HS-27A (cell line): ENCODE measurements at places on chromosomes 4 and X.

- peak; percentile 61 for DNase-seq
Measured at GRCh38 chrX:72620550-72621145, 48.0 kb upstream of the HDAC8 start.

GRCh38 chr4:158098802-158099201, 74.0 kb downstream of the GASK1B start:
- DNase-seq: no peak

GRCh38 chrX:95860127-95860526, 824.5 kb upstream of the DIAPH2 start:
- no peak for DNase-seq

DNA sequence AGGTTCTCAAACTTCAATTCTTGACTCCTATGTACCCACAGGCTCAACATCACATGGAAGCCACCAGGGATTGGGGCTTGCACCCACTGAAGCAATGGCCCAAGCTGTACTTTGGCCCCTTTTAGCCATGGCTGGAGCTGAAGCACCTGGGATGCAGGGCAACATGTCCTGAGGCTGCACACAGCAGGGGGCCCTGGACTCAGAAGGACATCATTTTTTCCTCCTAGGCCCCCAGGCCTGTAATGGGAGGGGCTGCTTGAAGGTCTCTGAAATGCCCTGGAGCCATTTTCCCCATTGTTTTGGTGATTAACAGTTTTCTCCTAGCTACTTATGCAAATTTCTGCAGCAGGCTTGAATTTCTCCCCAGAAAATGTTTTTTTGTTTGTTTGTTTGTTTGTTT, 465.1 kb upstream of the PCDH10 start:
- DNase-seq: no peak

GRCh38 chrX:53303195-53303594, 21.8 kb upstream of the IQSEC2 start:
- no peak for DNase-seq

DNA sequence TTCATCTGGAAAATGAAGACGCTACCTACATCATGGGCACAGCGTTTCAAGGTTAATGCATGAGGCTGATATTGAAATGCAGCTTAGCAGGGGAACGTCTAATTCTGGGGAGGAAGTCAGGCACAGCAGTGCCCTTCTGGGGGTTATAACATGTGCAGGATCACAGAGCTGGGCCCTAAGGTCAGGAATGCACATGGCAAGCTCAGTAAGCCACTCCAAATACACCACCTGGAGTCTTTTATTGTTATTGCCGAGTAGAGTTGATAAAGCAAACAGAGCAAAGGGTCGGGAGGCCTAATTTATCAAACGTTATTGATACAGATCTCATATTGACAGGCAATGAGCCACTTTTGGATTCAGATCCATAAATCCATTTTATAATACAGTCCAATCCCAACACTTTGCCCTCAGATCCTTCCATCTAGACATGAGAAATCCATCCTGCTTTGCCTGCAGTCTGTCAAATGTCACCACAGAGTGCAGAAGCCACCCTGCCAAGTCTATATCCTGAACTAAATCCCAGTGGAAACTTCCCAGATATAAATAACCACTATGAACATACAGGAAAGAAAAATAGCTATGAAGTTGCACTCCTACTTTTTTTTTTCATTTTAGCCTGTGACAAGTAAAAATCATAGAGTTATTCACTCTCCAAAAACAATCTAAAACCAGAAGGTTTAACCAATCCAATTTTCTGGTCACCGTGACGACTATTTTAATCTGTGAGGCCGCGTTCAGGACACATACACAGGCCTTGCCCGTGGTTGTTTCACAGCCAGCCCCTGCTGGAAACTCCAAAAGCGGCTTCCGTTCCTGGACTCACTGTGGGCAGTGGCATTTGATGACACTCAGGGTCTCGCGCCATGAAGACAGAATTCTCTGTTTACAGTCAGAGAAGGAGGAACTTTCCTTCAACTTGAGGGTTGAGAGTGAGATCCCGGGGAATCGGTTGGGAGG, 335.4 kb downstream of the DHX15 start:
- no peak for DNase-seq

- DNase-seq: no peak
Measured at GRCh38 chr4:87275311-87275710, 47.4 kb downstream of the HSD17B13 start.

GRCh38 chr4:99378876-99379275, 26.3 kb upstream of the ADH1C start:
- no peak for DNase-seq

DNA sequence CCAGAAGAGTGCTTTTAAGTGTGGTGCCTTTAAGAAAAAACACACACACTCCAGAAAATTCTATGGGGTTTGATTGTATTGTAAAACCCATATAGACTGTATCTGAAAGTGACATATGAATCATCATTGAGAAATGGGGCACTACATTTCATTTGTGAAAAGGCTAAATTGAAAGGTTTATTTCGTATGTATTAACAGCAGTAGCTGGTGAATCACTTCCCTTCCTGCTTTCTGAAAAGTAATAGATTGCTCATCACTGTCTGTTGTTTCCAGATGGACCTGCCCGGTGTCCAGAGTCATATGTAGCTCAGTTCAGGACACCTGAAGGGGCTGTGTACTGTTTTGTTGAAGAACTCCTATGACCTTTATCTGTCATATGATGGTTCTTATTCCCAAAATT, 28.1 kb upstream of the HPRT1 start:
- no peak for DNase-seq

- DNase-seq: no peak
Measured at GRCh38 chr4:182538031-182538430, 294.8 kb downstream of the TENM3 start.

- DNase-seq: no peak
Measured at GRCh38 chr4:82430964-82431745, 765 bp downstream of the ENOPH1 start.

DNA sequence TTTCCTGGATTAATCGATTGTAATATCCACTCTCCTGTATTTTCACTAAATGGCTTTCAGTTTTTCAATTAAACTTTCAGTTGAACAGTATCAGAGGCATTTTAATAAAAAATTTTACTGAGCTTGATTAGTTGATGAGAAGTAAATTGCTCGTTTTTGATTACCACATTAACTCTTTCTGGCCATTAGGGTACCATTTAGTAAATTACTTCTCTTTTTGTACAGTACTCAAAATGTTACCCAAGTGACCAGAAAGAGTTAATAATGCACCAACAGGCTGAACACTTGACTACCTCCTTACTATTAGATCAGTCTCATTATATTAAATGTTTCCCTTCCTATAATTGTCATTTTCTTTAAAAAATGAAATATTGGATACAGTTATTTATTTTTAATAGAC, 289.2 kb downstream of the TENM3 start:
- no peak for DNase-seq

- no peak for DNase-seq
Measured at GRCh38 chrX:15343075-15343476, 7.8 kb upstream of the PIGA start.

GRCh38 chrX:148229801-148230303, 248.7 kb downstream of the FMR1NB start:
- no peak for DNase-seq

DNA sequence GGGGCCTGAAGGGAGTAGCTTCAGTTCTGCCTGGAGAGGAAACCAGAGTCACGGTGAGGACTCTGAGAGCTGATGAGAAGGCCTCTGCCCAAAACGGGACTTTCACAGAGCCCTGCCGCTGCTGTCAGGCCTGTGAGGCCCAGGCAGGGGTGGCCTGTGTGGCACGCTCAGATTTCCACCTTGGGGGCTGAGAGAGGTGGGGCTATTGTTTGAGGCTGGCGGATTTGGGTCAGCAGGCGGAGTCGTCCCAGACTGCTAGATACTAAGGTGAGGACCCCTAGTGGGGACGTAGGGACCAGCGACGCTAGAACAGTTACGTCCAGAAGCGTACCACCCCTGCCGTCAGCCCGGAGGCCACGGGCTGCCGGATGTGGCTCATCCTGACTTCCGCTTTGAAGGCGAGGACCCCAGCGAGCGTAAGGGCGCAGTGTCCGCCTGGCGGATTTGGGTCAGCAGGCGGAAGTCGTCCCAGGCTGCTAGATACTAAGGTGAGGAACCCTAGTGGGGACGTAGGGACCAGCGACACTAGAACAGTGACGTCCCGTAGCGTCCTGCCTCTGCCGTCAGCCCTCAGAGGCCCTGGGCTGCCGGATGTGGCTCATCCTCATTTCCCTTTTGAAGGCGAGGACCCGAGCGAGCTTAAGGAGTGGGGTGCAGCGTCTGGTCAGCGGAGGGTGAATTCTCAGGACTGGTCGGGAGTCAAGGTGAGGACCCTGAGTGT, at the start of gene MAGEB1:
TSS of gene MAGEB1 (plus strand) at position 378 of the 721 bp plus-strand sequence. CDS start 3,348 bp downstream, outside the sequence.
- no peak for DNase-seq

DNA sequence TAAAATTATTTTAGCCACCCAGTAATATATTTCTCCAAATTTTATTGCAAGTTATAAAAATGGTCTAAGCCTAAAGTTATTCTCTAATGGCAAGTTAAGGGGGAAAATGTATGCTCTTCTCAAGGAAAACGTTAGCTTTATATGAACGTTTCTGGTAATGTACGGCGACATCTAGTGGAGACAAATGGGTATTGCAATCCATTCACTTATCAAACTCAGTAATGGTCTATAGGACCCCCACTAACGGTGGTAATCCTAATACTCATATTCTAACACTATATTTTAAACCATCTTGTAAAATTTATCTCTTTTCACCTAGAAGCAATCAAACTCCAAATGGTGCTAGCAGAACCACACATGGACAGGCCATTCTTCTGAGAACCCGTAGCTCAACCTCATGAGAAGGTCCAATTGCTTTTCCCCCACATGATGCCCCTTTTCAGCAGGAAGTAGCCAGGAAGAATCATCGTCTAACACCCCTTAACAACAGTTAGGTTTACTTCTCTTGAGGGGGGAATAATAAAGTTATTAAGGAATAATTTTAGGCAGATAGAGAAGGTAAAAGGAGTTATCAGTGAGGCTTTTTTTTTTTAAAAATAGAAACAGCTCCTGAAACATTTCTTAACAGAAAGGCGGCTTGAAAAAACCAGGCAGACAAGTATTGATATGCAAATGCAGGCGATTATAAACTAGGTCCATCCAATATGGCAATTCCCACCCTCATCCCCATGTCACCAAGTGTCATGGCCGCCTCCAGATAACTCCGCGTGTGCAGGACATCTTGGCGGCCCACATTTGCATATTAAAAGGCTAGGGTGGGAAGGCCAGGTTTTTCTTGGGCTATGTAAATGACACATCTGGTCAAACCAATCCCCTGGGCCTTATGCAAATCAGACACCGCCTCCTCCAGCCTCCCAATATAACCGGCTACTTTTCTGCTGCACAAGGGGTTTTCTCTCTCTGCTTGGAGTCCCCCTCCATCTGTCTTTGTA, 35.0 kb downstream of the NUDT11 start:
- DNase-seq: peak; percentile 3
